Astrocyte of the cerebellum (primary cell): ENCODE measurements at places on chromosomes 4 and X.
A peak's percentile ranks its signal among the peaks of the same experiment; 100 is the strongest.

GRCh38 chr4:189124149-189124758 lies 816.4 kb upstream of the FRG1 start:
- DNase-seq: peak; percentile 19

- DNase-seq: no peak
These were observed 184.4 kb downstream of the GABRB1 start for GRCh38 chr4:47215759-47216158.

DNA sequence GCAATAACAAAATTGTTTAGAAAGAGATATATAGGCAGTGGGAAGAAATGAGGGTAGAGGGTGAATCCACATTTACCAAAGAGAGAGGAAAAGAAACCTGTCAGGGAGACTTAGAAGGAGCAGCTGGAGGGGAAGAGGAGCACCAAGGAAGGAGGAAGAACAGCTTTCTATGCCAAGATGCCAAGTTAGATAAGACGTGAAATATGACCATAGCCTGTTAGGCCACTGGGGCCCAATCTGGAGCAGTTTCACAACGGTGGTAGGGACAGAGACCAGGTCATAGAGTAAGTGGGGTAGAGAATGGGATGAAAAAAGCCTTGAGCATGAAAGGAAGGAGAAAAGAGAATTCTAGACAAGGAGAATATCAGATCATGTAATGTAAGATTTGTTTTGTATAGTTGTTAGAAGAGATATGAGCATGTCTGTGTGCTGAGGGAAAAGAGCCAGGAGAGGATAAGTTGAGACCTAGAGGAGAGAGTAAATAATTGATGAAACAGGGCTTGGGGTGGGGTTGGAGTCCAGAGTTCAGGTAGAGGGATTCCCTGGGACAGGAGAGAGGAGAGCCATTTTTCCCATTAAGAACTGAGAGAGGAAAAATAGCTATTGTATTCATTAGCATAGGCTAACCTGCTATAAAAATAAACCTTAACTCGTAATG lies 4.4 kb upstream of the SOWAHB start:
- no peak for DNase-seq

DNA sequence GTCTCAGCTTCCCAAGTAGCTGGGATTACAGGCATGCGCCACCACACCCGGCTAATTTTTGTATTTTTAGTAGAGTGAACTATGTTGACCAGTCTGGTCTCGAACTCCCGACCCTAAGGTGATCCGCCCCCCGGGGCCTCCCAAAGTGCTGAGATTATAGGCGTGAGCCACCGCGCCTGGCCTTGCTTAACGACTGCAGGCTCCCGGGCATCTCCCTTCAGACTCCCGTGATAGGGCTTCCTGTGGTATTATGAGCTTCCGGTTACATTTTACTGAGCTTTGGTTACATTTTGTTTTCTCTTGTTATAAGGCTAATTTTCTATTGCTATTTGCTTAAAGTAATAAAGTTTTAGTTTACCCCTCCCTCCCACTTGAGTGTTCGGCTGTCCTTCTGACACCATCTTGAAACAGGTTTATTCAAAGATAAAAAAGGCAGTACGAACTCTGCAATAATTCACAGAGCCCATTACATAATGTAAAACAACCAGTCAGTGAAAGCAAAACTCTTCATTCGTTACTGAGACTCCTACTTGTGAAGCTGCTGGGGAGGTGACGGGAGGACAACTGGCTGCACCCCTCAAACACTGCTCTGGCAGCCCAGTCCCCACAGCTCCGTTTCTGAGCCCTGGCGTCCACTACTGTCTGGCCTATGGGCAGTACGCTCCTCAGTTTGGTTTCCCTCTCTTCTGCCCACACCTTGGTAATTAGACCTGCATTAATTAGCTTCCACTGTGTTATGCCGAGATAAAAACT lies 795.7 kb upstream of the SLIT2 start:
- no peak for DNase-seq

DNA sequence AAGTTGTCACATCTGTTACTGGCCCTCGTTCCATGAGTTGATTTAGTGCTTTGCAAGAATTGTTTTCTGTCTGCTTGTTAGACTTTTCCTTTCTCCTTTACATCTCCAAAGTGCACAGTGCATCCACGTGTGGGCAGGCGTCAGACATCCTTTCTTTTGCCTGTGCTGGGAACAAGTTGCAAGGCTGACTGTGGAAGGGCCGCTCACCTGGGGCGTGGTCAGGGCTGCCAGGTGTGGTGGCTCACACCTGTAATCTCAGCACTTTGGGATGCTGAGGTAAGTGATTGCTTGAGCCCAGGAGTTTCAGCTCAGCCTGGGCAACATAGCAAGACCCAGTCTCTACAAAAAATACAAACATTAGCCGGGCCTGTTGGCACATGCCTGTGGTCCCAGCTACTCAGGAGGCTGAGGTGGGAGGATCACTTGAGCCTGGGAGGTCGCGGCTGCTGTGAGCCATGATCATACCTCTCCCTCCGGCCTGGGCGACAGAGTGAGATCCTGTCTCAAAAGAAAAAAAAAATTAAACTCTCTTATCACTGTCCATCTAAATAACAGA lies 46.2 kb downstream of the RGS12 start:
- no peak for DNase-seq

- DNase-seq: no peak
These were observed 106.6 kb upstream of the PCDH18 start for GRCh38 chr4:137638934-137639333.

- DNase-seq: no peak
These were observed 8.6 kb downstream of the SPATA4 start for GRCh38 chr4:176186671-176187395.

GRCh38 chr4:82046796-82047195 lies 327.0 kb downstream of the HNRNPD start:
- DNase-seq: no peak

- no peak for DNase-seq
These were observed 185.8 kb downstream of the RNF150 start for GRCh38 chr4:140947506-140947905.

DNA sequence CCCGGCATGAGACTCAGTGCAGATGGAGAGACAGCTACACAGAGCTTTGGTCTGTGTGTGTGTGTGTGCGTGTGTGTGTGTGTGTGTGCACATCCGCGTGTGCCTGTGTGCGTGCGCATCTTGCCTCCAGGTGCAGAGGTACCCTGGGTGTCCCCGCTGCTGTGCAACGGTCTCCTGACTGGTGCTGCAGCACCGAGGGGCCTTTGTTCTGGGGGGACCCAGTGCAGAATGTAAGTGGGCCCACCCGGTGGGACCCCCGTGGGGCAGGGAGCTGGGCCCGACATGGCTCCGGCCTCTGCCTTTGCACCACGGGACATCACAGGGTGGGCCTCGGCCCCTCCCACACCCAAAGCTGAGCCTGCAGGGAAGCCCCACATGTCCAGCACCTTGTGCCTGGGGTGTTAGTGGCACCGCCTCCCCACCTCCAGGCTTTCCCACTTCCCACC lies 14.3 kb downstream of the FGFR3 start:
- no peak for DNase-seq

DNA sequence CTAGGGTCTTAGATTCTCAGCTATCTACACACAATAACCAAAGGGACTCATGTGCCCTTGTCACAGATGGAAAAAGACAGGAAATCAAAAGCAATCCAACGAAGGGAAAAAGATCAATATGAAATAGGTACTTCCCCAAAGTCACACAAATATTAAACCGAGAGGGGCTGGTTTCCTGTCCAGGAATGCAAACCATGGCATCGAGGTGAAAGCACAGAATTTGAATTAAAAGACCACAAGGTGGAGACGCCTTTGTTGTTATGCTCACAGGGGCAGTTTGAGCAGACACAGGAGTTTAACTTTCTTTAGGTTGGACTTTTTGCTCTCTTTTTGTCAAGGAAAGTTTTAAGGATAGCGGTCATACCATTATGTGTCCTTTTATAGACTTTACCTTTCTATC lies 14.3 kb downstream of the H2BW1 start:
- DNase-seq: no peak

DNA sequence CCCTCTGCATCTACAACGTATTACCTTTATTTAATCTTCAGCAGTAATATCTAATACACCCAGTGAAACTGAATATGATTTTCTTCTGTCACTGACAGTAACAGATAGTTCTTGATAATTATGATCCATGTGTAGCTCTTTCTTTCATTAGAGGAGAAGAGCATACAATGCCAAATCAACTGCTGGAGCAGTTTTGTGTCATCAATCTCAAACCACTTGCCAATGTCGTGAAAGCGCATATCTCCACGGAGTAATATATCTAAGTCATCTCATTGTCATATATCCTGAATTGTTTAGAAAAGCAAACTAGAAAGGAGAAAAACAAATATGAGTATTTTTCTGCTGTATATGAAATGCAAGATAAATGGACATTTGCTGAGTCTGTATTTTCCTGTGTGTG lies 47.9 kb downstream of the DCAF8L1 start:
- no peak for DNase-seq

DNA sequence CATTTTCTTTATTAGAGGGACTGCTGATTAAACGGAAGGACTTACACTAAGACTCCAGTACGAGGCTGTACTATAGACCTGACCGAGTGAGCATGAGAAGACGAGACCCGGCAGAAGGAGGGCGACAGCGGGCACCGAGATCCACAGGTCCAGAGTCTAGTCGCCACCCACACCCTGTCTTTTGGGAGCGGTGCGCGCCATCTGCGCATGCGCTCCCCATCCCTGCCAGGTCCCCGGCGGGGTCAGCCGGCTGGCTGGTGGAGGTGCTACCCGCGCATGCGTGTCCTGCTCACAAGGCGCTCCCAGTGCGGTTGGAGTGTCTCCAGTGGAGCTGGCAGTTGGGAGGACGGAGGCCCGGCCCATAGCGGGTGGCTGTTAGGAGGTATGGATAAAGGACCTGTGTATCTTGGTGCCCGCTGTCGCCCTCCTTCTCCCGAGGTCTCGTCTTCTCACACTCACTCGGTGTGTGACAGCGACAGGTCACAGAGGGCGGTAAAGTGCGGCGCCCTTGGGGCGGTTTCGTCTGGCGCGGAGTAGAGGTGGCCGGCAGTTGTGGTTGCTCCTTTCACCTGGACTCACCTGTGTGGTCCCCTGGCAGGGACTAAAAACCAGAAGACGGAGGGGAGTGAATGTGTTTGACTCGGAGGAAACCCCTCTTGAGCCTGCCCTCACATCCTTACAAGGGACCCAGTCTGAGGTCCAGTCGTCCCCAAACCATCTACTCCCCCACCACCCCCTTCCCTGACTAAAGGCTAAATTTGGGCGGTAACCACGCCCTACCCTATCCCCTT lies 7.6 kb upstream of the HSD17B10 start:
- no peak for DNase-seq

- DNase-seq: no peak
These were observed 165.1 kb upstream of the TTC29 start for GRCh38 chr4:147110473-147111367.

DNA sequence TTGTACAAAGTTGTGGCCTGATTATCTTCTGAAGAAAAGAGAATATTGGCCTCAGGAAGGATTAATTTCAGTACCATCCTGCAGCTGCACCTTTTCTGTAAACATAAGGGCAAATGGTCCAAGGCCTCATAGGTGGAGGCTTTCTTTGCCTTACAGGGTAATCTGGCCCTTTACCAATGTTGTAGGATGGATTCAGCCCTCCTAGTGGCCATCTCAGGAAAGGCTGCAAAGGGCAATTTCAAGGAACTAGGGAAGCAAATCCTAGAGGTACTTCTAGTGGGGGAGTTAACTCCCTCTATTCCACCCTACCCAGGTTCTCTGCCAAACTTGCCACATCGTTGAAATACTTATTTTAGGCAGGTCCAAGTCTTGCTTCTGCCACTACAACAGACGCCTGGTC lies 57.6 kb downstream of the UGT2B11 start:
- no peak for DNase-seq
